NCI-H1417 (cell line): ENCODE measurements at places on chromosomes 2 and 18.

DNA sequence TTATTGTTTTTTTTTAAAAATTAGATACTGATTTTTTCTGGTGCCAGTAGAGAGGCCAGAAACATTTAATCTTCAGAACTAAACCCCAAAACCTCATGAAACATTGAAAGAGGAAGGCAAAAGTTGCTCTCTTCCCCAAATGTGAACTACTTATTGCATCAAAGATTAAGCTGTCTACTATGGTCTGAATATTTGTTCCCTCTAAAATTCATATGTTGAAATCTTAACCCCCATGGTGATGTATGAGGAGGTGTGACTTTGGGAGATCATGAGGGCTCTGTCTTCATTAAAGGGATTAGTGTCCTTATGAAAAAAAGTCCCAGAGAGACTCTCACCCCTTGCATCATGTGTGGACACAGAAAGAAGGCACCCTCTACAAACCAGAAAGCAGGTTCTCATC is 28.2 kb upstream of the SLC8A1 start:
- no peak for DNase-seq

DNA sequence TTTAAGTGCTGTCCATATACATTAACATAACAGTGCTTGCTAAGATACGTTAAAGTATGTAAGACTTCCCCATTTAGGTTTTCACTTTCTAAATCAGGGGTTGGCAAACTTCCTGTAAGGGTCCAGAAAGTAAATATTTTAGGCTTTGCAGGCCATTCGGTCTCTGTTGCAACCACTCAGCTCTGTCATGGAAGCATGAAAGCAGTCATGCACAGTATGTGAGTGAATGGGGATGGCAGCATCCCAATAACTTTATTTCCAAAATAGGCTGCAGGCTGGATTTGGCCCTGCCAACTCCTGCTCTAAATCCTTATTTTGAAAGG is 128.7 kb downstream of the PLA2R1 start:
- no peak for DNase-seq

GRCh38 chr18:4130734-4131719 is 324.1 kb downstream of the DLGAP1 start:
- no peak for DNase-seq

- DNase-seq = no peak
These were observed 126.3 kb downstream of the HDAC4 start for GRCh38 chr2:239274391-239275043.

DNA sequence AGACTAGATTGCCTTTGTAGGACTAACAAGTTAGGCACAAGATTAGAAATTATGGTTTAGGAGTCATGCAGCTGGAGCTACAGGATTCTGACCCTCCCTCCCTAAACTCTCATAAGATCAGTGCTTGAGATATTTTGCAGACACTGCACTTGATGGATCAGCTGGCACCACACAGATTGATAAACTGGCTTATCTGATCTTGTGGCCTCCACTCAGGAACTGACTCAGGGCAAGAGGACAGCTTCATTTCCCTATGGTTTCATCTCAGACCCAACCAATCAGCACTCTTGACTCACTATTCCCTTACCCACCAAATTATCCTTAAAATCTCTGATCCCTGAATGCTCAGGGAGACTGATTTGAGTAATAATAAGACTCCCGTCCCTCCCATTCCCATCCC is 152.3 kb downstream of the DIS3L2 start:
- no peak for DNase-seq

GRCh38 chr2:48132271-48132625 is 225.9 kb upstream of the FBXO11 start:
- no peak for DNase-seq

DNA sequence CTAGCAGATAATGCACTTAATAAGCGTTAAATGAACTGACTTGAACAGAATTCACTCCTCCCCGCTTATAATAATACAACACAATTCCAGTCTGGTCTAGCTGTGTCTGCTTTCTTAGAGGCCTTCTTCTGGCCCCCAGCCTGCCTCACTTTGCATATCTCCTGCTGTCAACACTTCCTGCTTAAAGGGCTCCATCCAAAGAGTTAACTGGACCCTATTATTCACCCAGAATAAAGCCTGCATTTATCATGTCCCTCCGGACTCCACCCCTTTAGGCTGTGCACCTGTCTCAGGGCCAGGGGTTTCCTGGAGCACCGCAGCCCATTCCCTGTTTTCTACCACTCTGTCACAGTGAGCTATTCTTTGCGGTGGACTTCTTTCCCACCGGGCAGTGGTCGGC is 292.8 kb upstream of the FBXO11 start:
- no peak for DNase-seq

DNA sequence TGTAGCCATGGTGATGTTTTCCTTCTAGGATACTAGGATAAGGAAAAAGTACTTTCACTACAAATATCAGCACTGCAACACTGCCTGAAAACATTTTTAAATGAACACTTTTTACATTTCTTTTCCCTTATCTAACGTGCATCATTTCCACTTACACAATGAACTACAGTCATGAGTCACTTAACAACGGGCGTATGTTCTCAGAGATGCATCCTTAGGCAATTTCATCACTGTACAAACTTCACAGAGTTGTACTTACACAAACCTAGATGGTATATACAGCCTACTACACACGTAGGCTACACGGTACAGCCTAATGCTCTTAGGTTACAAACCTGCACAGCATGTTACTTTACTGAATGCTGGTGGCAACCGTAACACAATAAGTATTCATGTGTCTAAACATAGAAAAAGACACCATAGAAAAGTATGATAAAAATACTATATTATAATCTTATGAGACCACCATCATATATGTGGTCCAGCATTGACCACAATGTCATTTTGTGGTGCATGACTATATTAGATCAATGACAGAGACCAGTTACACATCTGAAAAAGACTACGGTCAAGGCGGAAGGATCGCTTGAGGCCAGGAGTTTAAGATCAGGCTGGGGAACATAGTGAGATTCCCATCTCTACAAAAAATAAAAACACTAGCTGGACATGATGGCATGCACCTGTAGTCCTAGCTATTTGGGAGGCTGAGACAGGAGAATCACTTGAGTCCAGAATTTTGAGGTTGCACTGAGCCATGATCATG is 39.8 kb downstream of the WDR33 start:
- no peak for DNase-seq

DNA sequence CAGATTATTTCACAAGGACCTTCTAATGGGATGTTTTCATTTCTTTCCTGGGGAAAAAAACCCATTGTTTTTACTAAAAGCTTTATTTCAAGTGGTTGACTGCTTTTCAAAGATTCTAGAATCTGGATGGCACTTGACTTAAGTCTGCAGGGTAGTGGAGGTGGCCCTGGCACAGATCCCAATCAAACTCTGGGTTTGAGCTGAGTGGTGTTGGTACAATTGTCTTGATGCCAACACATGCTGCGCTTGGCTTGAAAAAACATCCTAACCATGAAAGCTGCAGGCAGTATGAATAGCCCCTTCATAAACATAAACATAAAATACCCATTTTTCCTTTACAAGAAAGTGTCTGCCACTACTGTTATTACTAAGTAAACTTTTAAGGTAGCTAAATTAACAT is 3.6 kb downstream of the PAPOLG start:
- DNase-seq = peak; percentile 89
